DMS53 (cell line): ENCODE measurements at places on chromosomes 7 and 10.

- no peak for DNase-seq
Observed at GRCh38 chr7:4024133-4024532, 658.0 kb upstream of the FOXK1 start.

DNA sequence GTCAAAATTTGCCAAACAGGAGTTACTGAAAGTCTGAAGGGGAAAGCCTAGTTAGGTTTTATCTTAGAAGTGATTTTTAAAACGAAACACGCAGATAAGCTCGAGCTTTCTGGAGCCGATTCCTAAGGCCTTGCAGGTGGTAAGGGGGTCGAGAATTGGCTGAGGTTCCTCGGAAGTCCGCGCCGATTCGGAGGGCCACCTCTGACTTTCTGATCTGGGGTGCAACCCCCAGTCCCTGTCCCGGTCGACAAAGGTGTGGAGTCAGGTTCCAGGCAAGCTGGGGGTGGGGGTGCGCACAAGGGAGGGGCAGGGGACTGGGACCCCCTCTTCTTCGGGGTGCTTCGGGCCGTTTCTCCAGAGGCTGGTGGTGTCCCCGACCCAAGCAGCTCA, 701 bp upstream of the CUL1 start:
- no peak for DNase-seq

DNA sequence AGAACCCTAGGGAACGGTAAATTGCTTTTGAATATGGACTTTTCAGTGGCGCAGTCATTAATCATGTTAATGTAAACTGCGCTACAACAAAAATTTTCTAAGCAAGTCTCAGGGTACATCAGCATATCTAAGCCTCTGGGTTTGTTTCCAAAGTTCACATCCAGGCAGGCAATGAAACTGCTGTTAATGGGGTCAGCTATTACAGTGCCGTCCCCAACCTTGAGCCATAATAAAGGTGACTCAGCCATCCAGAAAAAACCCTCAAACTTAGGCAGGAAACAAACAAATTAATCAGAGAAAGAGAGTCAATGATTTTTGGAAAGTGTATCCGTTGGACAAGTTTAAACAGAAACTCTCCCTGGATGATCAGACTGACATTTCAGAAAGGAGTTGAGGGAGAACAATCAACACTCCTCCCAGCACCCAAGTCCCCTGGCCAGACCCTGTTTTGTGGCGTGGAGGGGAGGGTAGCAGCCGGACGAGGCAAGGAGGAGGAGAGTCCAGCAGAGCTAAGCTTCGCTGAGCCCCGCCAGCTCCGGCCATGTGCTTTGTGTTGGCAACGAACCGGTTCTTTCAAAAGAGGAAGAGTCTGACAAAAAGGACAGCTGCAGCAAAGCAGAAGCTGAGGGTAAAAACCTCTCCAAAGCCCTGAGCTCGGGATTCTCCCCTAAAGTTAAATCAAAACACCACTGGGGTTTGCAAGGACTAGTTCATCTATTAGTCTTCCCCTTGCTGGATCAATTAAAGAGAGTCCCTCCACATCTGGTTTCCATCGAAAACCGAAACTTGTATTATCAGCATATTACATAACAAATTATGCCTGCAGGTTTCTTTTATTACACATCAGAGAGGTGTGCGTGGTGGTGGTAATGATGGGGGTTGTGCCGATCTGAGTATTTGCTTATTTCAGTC, 3.6 kb downstream of the FAM53B start:
- DNase-seq = no peak

- peak; percentile 29 for DNase-seq
Observed at GRCh38 chr7:74569501-74570075, 87.9 kb upstream of the GTF2I start.

DNA sequence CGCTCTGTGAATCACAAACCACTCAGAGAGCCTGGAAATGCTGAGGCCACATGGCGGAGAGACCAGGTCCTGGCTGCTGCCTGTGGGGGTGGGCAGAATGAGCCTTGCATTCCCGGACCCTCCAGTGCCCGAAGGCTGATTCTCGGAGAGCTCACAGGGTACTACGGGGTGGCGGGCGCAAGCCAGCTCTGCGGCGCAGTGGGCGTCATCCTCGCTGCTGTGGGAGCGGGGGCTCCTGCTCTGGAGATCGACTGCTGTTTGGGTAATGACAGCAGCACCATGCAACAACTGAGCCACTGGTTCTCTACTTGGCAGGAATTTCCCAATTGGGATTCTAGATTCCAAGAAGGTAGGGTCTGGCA, 108.0 kb downstream of the PTPRN2 start:
- no peak for DNase-seq

DNA sequence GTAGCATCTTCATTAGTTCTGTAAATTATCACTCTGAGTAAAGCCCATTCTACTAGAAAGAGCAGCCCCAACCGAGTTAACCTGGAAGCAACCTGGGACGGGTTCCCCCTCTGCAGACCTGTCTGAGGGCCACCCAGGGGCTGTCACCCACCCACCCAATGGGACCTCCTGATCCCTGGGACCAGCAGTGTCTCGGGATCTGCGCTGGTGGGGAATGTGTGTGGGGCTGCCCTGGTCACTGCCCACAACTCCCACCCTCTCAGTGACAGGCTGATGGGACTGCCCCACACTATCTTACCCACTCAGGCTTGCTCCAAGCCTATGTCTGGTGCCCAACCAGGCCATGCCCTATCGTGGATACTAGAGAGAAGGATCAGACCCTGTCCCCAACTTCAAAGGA, 215.0 kb downstream of the GRID1 start:
- no peak for DNase-seq

DNA sequence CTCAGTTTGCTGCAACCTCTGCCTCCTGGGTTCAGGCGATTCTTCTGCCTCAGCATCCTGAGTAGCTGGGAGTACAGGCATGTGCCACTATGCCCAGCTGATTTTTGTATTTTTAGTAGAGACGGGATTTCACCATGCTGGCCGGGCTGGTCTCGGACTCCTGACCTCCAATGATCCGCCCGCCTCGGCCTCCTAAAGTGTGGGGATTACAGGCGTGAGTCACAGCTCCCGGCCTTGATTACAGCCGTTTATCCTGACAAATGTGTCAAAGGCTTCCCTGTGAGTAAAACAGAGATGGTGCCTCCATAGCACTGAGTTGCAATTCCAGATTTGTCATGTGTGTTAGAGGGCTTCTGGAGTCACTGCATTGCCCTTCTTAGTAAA, 273.7 kb downstream of the CCDC3 start:
- no peak for DNase-seq

GRCh38 chr7:157517782-157518513, 181.1 kb downstream of the DNAJB6 start:
- no peak for DNase-seq

- no peak for DNase-seq
Observed at GRCh38 chr7:153320005-153320404, 560.5 kb downstream of the ACTR3B start.

DNA sequence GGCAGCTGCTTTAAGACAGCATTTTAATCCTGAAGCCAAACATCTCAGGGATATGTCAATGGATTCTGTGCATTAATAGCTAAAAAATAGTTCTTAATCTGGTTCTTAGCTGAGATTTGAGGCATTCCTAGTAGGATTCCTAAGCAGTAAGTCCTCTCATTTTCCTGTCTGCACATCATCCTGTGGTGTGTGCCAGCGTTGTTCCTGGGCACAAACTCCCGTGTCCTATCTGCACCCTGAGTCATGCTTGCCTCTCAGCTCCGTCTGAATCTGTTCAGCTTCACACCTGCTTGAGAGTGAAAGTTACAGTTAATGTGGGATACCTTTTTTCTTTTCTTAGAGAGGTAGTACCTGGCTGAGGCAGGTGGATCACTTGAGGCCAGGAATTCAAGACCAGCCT, 19.5 kb downstream of the BAG3 start:
- no peak for DNase-seq

DNA sequence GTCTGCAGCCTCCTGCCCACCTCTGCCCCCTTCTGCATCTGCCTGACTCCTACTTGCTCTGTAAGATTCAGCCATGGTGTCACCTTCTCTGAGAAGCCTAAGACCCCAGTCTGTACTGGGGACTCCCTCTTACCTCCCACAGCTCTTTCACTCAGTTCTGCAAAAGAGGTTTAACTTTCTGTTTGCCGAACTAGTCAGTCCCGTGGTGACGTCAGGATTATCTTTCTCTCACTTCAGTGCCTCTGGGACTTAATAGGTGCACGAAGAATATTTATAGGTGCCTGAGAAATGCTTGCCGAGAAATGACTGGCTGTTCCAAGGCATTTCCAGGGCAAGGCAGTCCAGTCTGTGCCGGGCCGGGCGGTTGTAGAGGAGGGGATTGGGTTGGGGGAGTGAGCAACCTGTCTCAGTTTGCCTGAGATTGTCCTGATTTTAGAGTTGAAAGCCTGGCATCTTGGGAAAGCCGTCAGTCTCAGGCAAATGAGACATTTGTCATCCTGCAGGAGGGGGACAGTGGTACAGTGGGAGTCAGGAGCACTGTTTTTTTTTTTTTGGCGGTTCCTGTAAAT, 227.5 kb upstream of the NPVF start:
- no peak for DNase-seq

DNA sequence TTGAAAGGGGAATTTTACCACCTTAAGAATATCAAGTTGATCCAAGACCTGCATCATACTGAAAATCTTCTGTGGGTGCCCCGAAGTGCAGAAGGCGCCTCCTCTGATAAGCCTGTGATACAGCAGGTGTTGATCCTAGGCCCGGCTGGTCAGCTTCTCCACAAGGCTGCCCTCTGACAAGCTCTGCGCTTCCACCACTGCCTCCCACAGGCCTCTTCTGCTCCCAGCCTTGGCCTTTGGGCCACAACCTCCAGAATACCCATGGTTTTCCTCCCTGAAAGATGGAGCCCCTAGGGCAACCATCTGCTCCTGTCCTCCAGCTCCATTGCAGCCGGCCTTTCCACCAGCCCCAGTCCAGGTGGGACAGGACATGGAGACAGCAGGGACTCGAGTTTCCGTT, 5.6 kb upstream of the OGDHL start:
- no peak for DNase-seq

GRCh38 chr7:100432053-100432452, 2.4 kb downstream of the MEPCE start:
- no peak for DNase-seq

DNA sequence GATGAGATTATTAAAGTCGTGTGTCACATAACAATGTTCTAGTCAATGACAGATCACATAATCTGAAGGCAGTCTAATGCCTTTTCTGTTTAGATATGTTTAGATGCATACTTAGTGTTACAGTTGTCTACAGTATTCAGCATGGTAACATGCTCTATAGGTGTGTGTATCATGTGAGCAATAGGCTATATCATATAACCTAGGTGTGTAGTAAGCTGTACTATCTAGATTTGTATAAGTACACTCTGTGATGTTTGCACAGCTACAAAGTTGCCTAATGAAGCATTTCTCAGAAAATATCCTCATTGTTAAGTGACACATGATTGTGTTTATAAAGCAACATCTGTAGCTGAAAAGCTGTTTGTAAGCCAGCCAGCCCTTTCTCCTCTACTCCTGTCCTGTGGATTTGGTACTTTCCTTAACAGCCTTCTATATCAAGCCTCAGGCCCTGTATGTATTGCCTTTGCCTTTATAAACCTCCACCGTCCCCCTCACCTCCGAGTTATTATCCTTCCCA, 6.3 kb downstream of the HECTD2 start:
- DNase-seq = peak; percentile 65

DNA sequence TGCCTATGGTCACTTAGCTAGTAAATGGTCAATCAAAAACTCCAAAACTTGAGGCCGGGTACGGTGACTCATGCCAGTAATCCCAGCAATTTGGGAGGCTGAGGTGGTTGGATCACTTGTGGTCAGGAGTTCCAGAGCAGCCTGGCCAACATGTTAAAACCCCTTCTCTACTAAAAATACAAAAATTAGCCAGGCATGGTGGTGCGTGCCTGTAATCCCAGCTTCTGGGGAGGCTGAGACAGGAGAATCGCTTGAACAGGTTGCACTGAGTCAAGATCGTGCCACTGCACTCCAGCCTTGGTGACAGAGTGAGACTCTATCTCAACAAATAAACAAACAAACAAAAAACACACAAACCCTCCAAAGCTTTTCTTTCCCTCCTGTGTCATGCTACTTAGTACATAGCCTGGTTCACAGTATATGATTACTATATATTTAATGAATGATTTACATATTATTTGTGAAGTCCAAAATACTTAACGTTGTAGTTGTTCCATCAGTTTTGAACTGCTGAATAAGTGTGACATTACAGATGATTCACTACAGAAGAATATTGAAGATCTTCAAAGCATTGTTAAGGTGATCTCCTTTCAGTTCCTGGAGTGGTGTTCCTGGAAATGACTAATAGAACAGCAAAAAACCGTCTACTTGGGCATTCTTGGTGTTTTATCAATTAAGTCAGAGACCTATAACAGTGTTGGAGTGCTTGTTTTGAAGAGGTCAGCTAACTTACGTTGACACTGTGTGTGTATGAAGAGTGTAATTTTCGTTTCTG, 72.9 kb downstream of the ADK start:
- peak; percentile 32 for DNase-seq

- DNase-seq = no peak
Observed at GRCh38 chr10:12566161-12567115, 217.1 kb downstream of the CAMK1D start.

- DNase-seq = no peak
Observed at GRCh38 chr7:1748076-1748838, 78.2 kb downstream of the ELFN1 start.

DNA sequence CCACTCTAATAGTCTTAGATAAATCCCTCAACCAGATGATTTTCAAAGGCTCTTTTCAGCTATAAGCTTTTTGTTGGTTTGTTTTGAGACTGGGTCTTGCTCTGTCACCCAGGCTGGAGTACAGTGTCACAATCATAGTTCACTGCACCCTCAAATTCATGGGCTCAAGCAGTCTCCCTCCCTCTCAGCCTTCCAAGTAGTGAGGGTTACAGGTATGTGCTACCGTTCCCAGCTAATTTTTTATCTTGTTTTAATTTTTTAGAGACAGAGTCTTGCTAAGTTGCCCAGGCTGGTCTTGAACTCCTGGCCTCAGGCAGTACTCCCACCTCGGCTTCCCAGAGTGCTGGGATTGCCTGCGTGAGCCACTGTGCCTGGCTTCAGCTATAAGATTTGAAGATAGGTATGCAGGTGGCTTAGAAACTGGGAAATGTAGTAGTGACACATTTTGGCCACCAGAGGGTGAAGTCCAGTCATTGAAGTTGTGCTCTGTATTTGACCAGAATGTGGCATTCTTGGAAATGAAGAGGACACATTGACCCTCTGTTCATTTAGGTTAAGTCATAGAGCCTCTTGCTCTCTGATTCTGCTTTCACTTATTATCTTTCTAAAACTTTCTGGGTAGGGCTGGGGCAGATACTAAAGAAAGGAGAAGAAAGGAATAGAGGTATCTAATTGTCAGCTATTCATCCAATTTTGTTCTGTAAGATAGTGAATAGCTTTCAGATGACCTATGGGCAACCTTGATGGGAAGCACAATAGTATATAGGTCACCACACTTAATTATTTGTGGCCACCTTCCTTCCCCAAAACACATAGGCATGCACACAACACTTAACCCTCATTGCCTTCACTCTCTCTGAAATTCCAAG, 36.0 kb downstream of the R3HCC1L start:
- DNase-seq = peak; percentile 87

GRCh38 chr10:23966504-23967051, 242.4 kb upstream of the KIAA1217 start:
- no peak for DNase-seq
